K562 (cell line): ENCODE measurements at places on chromosomes 12 and 14. TPM values are rescaled to one million over a fixed set of nuclear protein-coding genes. Genes with fewer than 3 reads are reported as not detected.

GRCh38 chr12:120376009-120376408 is 7.0 kb upstream of the MSI1 start:
- no peak for DNase-seq

- DNase-seq = peak; percentile 64
Observed at GRCh38 chr12:92431146-92431545, 271.6 kb upstream of the PLEKHG7 start.

The IRAK3 gene
- total RNA-seq = 0.07 TPM in 1 of 2 replicates, not detected in the other

The ACSM4 gene
- not detected in 2 replicates for total RNA-seq

- no peak for DNase-seq
Observed at GRCh38 chr12:124371970-124372555, 77.2 kb downstream of the RFLNA start.

DNA sequence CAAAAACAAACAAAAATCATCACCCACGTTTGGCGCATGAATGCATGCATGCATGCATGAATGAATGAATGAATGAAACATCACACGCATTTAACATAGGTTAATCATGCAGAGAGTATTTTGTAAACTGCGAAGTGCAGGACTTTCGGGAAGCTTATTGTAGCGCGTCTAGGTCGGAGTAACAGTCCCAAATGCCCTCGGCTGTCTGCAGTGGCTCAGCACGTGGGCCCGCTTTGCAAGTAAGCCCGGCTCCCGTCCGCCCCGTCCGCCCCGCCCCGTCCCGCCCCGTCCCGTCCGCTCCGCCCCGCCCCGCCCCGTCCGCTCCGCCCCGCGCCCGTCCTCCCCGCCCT is 263 bp upstream of the IFT81 start:
- no peak for DNase-seq

DNA sequence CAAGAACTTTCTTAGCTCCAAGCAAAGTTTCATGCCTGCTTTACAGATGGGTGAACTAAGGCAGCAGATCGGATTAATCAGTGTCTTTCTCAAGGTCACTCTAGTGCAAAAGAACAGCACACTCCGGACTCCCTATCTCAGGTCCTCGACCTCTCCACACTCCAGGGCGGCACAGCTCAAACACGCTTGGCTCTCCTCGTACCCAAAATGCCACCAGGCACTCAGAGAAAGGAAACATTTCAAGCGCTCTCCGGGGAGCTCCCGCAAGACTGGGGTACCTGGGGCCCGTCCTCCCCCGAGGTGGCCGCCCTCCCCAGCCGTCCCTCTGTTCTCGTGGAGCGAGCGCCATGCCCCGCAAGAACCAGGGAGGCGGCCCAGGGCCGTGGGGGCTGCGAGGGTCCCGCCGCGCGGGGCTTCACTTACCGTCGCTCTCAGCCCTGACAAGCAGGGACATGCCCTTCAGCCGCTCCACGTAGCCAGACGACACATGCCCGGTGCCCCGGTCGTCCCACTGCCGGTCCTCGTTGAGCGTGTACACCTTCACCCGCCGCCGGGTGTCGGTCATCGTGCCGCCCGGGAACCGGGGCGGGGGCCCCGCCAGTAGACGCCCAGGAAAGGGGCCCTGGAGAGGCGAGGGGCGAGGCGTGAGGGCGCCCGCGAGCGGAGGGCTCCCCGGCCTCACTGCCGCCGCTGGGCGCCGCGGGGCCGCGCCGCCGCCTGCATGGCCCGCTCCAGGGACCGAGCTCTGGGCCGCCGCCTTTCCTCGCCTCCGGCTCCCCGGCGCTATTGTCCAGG is 830 bp downstream of the PPP4R3A start:
- DNase-seq = peak; percentile 23

DNA sequence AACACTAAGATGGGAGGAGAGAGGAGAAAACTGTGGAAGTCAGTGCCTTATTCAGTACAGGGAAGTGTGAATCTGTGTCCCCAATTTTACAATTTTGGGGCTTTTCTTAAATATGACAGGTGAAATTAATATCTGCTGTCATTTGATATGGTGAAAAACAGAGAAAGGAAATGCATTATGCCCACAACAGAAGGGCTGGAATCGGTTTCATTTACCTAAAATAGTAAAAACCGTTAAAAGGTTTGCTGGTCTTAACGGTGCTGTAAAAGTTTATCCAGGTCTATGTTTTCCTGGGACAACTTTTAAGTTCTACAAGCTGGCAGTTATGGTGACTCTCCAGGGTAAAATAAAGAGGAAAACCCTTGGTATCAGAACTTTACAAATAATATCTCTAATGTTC is 310.8 kb downstream of the FUT8 start:
- no peak for DNase-seq
